ENCODE measurements at places on chromosomes 13 and 19. TPM values are rescaled to one million over a fixed set of nuclear protein-coding genes. Genes with fewer than 3 reads are reported as not detected.

GRCh38 chr13:49292742-49293486, 45.2 kb downstream of the CDADC1 start:
- no peak for DNase-seq

DNA sequence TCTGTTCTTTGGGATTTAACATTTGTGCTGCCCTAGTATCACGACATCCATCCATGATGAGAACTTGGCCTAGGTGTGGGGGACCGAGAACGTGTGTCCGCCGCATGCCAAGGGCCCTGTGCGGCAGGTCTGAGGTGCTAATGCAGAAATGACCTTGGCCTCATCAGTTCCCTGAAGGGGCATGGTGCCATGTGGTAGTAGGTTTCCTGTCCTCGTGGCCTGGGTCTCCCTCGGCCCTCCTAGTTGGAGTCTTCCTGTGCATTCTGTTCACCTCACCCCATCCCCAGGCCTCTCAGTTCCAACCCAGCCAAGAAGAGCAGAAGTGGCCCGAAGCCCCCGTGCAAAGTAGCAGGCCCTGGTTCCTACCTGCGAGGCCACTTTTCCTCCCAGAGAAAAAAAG, 59.8 kb downstream of the GGACT start:
- DNase-seq = no peak

DNA sequence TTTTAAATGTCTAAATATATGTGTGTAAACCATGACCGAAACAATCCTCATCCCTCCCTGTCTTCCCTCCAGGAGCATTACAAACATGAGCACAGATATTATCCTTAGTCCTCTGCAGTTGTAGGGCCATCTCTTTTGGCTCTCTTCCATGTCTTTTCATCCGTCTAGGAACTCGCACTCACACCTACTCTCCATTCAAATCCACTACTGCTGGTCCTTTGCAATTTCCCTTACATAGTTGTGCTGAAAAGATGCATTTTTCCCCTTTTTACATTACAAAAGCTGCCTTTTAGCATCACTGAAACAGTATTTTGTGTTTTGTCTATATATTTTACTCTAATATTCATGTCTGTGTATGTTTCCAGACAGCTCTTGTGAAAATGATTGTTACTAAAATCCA, 237.8 kb downstream of the DACH1 start:
- no peak for DNase-seq

DNA sequence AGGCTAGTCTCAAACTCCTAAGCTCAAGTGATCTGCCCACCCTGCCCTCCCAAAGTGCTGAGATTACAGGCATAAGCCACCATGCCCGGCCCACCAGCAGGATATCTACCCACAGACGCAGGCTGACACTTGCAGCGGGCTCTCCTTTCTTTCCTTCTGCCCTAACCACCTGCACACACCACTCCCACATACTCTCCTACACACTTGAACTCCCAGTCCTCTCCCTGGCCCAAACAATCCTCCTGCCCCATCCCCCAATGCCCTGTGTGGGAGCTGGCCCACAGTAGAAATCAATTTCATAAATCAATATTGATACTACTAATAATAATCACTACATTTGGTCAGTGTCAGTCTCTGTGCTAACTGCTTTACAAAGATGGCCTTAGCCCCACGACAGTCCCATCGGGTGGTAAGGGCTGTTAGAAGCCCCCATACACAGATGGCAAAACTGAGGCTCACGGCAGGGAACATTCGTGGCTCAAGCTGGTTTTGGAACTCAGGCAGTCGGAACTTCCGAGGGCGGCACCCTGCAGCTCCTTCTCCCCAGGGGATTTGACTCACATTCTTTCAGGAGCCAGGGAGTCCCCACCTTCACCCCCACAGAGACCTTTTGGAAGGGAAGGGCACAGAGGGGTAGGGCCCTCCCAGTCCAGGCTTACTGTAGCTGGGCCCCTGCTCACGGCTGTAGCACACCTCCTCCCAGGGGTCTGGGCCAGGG, 3.4 kb upstream of the DPF1 start:
- DNase-seq = no peak

The WDR87 gene
- not detected for polyA plus RNA-seq

- no peak for DNase-seq
Measured at GRCh38 chr13:35964011-35964862, 166.9 kb downstream of the DCLK1 start.

DNA sequence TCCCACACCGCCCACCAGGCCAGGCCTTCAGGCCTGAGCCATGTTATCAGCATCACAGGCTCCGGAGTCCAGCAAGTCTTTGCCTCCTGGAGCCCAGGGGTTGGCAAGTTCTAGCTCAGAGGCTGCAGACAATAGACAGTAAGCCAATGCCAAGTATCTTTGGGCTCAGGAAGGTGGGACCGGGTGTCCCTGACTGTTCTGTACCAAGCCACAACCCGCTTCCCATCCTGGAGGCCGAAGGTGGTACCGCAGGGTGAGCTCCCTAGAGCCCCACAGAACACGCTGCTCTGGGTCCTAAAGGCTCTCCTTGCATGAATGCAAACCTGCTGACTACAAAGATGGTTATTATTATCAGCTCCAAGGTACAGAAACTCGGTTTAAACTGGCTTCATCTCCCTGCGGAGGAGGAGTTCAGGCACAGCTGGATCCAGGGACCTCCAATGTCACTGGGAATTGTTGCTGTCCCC, 5.5 kb upstream of the FSTL3 start:
- DNase-seq = no peak

GRCh38 chr13:98262292-98262691, 85.2 kb upstream of the RNF113B start:
- DNase-seq = no peak

GRCh38 chr13:30806784-30807183, 71.4 kb downstream of the ALOX5AP start:
- DNase-seq = no peak

The UBE2L5 gene
- polyA plus RNA-seq = 0.20 TPM

DNA sequence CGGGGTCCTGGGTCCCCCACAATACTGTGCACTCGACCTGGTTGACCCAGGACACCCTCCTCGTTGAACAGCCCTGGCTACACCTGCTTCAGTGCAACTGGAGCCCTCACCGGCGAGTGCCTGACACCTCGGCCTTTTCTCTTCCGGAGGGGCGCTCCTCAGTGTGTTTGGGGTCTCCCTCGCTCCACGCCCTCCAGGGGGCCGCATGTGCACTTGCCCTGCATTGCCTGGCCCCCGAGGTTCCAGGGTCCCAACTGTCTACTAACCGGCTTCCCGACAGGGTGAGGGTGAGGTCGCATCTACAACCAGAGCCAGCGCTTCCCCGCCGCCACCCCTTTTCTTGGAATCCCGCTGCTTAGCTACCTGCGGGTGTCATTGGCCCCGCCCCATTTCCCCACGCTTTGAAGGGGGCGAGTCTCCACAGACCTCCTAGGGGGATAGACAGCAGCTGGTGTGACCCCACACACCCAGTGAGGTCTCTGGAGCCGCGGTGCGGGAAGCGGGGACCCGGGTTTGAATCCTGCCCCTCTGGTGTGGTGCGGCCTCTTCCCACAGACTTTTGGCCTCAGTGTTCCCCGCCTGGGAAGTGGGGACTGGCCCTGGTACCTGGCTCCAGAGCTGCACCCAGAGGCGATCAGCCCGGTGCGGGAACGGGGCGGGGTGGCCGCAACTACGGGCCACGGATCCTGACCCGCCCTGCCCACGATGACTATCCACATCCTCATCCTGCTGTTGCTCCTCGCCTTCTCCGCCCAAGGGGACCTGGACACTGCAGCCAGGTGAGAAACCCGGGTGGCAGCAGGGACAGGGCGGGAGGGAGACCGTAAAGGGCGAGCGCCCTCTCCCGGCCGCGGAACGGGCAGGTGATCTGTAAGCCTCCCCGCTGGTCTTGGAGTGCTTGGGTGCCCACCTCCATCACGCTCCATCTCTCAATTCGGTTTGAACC, at the start of gene ADM5:
ADM5 (plus strand) TSS at position 462 of the 946 bp plus-strand sequence; CDS start at position 706, 244 bp downstream.
- DNase-seq = no peak

DNA sequence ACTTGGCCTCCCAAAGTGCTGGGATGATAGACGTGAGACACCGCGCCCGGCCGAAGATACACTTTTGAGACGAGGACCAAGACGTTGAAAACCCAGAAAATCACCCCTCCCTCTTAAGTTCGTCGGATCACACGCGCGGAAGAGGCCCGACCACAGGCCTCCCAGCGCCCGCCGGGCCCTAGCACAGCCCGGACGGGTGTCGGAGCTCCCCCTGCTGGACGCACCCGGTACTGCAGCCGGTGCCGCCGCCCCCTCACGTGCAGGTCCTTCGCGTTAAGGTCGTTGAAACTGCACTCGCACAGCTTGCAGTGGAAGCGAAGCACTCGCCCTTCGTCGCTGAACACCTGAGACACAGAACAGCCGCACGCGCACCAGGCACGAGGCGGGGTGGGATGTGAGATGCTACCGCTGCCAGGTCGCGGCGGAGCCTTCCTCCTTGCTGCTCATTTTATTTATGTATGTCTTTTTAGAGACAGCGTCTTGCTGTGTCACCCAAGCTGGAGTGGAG, 35.7 kb upstream of the MATK start:
- no peak for DNase-seq
